ENCODE measurements at places on chromosomes 1 and 21.

GRCh38 chr1:157181258-157181657 lies 43.1 kb upstream of the ETV3 start:
- DNase-seq: no peak

DNA sequence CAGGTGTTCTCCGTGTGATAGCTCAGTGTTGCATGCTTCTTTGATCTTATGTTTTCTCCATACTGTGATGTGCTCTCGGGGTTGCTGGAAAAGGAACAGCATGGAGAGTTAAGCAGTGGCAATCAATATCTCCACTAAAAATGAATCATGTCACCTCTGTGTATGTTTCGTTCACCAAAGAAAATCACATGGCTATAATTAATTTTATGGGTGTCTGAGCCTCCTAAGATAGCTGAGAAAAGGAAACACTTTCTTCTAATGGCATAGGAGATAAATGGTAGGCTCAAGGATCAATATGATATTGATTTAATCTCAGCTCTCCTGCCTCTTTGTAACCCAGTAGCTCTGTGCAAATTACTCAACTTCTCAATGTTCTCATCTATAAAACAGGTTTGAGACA lies 14.3 kb downstream of the FAM177B start:
- no peak for DNase-seq

- no peak for DNase-seq
Measured at GRCh38 chr1:110086961-110087360, 16.5 kb upstream of the ALX3 start.

GRCh38 chr1:46197964-46198811 lies at the start of gene POMGNT1:
Gene POMGNT1 (minus strand): TSS chr1:46198434. CDS start chr1:46197821, 613 bp downstream.
- peak; percentile 65 for DNase-seq

GRCh38 chr1:232978091-232978634 lies 27.8 kb downstream of the NTPCR start:
- DNase-seq: no peak

GRCh38 chr1:24702511-24703293 lies 42.5 kb upstream of the CLIC4 start:
- no peak for DNase-seq

- DNase-seq: peak; percentile 31
Measured at GRCh38 chr1:61183471-61184039, 101.2 kb downstream of the NFIA start.

- peak; percentile 61 for DNase-seq
Measured at GRCh38 chr1:54323324-54323739, 82.9 kb downstream of the SSBP3 start.

GRCh38 chr21:31092832-31093625 lies 54.8 kb upstream of the KRTAP19-8 start:
- DNase-seq: no peak

GRCh38 chr1:178531887-178532286 lies 19.0 kb downstream of the TEX35 start:
- DNase-seq: no peak

DNA sequence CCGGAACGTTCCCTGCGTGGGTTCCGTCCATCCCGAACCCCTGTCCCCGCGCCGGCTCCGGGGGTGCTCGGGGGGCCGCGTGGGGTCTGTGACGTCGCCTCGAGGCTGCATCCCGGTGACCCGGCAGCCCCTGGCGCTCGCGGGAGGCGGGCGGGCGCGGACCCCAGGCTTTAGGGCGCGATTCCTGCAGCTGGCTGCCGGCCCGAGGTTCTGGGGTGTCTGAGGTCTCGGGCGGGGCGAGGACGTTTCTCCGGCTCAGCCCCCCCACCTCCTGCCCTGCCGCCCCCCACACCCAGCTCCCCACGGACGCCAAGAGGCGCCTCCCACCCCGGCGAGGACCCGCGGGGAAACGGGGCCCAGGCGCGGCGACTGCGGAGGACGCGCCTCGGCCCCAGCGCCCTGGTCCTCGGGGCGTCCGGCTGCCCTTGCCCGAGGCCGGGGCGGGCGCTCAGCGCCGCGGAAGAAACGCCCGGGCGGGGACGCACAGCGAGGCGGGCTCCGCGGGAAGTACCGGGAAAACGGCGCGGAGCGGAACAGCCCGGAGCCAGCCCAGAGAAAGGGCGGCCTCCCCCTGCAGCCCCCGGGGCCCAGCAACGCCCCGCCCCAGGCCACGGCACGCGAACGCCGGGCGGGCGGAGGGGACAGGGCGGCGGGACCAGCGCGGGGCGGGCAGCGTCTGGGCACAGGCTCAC lies 1.3 kb upstream of the PCBP3 start:
- DNase-seq: peak; percentile 67

GRCh38 chr1:226603022-226603857 lies 54.7 kb downstream of the STUM start:
- peak; percentile 53 for DNase-seq

DNA sequence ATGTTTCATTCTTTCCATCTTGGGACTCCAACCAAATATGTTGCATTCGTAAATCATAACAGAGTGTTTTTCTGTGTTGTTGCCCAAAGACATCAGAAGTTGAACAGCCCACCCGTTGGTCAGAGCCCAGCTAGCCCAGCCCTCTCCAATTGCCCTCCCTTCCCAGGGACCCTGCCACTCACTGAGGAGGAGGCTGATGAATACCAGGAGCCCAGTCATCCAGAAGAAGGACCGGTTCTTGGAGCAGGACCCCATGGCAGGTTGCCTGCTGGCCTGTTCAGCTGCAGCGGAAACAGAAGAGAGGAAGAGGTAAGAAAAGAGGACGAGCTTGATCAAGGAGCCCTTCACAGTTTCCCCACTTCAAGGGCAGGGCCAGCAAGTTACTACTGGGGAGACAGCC lies 172.2 kb upstream of the ETV3 start:
- DNase-seq: no peak

DNA sequence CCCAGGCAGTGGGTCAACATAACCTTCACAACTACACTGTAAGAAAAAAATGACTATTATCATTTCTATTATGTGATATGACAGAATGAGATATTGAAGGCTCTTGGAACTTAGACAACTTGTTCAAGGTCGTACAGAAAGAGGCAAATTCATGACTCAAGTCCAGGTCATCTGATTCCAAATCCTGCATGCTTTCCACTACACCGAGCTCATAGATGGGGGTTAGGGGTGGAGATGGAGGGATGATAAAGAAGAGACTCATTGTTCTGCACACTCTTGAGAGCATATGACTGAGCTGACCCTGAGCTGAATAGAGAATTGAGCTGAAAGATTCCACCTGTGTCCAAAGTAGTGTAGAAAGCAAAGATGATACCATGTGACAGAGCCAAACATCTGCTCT lies 2.8 kb downstream of the FCRL6 start:
- no peak for DNase-seq

GRCh38 chr1:23114424-23115079 lies 54.1 kb downstream of the LUZP1 start:
- no peak for DNase-seq

DNA sequence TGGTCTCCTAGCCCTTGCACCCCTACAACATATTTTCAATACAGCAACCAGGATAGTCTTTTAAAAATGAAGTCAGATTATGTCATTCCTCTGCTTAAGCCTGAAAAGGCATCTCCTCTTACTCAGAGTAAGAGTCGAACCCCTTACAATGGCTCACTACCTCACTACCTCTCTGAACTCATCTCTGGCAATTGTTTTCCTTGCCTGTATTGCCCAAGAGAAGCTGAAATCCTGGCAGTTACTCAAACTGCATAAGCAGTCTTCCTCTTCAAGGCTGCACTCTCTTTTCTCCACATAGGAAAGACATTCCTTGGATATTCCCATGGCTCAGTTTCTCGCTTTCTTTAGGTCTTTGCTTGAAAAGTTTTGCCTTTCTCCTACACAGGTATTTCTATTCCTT lies 22.7 kb downstream of the CLDN8 start:
- DNase-seq: no peak

DNA sequence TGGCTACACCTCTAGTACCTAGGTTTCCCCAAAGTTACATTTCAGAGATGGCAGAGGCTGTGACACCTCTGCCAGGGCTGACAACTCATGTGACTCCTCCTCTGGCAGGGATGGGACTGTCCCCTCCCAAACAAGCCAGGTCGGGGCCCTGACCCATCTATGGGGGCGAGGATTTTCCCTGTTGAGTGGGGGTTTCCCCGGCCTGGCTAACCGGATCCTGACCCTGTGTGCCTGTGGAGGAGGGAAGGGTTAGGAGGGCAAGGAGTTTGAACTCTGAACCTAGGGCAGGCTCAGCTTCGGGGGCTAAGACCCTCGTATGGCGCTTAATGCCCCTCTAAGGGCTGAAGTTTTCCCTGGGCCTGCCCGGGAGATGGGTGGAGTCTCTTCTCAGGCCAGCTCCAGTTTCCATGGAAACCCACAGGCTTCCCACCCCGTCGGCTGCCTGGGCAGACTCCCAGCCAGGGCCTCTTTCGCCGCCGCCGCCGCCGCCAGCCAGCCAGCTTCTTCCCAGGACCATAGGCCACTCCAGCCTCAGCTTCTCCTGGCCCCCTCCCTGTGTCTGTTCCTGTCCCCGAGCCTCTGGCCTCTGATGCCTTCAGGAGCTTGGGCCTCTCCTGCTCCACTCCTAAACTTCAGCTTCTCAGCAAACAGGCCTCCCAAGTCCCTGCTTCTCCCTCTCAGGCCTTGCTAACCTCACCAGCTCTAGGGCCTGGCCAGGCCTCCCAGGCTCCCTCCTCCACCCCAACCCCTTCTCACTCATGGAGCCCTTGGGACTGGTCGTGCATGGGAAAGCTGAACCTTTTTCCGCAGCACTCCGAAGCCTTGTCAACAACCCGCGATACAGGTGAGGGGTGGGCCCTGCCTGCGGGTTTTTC lies at the start of gene BTBD19:
Gene BTBD19, plus strand, starts transcription at position 461 of the 875 bp plus-strand sequence. Its CDS starts 298 bp downstream, at position 759.
- DNase-seq: peak; percentile 93

GRCh38 chr1:170592591-170593111 lies 60.7 kb downstream of the GORAB start:
- DNase-seq: no peak

- DNase-seq: no peak
Measured at GRCh38 chr1:154460695-154461260, 41.2 kb upstream of the TDRD10 start.

GRCh38 chr1:93253516-93253915 lies 73.0 kb downstream of the CCDC18 start:
- no peak for DNase-seq

GRCh38 chr1:168009322-168009721 lies 72.5 kb upstream of the MPC2 start:
- DNase-seq: no peak

DNA sequence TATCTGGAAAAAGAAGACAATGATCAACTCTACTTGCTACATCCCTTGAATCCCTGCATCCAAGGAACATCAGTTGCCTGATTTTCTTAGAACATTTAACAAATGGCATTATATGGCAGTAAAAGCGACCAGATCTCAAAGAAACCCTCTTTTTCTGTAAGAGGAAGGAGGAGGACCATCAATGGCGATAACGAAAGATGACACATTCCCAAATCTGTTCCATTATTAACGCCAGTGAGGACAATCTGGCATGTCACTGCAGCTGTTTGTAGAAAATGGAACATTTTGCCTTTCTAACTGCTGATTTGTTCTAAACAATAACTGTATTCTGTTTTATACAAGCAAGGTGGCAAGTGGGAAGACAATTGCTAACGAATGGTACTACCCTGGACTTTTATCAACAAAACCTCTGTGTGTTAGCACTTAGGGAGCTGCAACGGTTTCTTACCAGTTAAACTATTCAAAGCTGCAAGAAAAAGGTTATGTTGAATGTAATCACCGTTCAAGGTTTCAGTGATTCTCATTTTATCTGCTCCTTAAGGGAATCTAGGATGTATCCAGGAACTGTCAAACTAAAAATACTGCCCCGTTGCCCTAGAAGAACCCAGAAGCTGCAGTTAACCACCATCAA lies 251.9 kb downstream of the SDCCAG8 start:
- no peak for DNase-seq

GRCh38 chr1:201741763-201742342 lies 87.1 kb upstream of the IPO9 start:
- no peak for DNase-seq

DNA sequence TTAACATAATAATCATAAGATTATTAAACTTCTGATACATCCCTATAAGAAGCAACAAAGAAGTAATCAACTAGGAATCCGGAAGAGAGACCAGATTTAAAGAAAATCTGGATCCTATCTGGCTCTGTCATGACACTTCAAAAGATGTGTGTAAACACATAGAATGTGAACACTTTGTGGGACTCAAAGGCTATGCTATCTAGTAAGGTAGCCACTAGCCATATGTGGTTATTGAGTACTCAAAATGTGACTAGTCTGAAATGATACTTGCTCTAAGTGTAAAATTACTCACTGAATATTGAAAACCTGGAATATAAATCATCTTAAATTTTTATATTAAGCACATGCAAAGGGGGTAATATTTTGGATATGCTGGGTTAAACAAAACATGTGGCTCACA lies 8.7 kb downstream of the FUBP1 start:
- DNase-seq: no peak

DNA sequence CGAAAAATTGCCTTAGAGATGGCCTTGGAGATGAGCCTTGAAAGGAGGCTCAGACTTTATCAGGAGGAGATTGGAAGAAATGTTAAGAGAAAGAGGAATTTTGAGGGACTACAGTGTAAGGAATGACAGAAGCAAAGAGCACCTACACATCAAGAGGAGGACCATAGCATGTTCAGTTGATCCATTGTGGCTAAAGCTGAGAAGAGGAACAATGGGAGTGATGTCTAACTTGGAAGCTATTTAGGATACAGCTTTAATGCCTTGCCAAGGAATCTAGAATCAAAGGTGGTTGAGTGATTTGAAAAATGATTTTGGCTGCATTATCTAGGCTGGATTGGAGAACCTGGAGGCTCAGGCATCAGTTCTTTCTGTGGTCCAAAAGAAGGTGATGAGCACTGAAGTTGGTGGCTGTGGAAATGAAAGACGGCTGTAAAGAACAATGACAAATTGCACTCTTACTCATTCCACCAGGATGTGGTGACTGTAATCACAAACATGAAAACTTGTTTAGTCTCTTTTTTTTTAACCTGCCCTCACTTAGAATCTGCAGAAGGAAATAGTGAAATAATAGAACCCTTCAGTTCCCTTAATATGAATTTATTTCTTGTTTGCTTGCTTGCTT lies 11.3 kb downstream of the FAM20B start:
- no peak for DNase-seq

- DNase-seq: no peak
Measured at GRCh38 chr1:62335656-62336055, 16.4 kb upstream of the KANK4 start.

DNA sequence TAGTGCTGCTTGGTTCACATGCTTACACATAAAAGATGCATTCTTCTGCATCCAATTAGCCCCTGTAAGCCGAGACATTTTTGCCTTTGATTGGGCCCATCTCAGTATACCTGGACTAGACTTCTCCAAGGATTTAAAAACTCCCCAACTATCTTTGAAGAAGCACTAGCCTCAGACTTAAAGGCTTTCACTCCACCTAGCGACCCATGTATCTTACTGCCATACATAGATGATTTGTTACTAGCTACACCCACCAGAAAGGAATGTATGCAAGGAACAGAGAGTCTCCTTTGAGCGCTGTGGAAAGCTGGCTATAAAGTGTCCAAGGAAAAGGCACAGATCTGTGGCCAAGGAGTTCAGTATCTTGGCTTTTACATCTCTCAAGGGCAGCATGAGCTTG lies 91.7 kb downstream of the LIPI start:
- DNase-seq: no peak

- DNase-seq: no peak
Measured at GRCh38 chr1:2969011-2969844, 52.0 kb upstream of the ACTRT2 start.

GRCh38 chr1:8545078-8545477 lies 227.2 kb downstream of the SLC45A1 start:
- no peak for DNase-seq

GRCh38 chr1:70426154-70427131 lies 15.4 kb downstream of the CTH start:
- no peak for DNase-seq
